ENCODE measurements at places on chromosomes 7 and 10.

DNA sequence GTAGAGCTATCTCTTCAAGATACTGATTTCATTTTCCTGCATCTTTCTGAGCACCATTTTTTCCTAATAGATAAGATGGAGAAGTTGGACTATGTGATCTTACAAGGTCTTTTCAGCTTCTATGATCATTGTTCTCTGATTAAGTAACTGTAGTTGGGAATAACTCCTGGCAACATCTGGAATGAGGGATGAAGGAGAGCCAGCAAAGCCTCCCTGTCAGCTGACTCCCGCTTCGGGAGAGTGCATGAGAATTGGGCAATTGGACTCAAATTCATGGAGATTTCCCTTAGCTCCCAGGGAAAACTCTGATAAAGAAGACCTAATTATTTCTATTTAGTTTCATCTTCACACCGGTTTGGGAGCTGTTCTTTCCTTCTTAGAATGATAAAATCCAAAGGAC is 146.1 kb downstream of the CCDC71L start:
- DNase-seq: no peak

GRCh38 chr7:73340514-73340913 is 12.6 kb downstream of the FKBP6 start:
- no peak for DNase-seq

DNA sequence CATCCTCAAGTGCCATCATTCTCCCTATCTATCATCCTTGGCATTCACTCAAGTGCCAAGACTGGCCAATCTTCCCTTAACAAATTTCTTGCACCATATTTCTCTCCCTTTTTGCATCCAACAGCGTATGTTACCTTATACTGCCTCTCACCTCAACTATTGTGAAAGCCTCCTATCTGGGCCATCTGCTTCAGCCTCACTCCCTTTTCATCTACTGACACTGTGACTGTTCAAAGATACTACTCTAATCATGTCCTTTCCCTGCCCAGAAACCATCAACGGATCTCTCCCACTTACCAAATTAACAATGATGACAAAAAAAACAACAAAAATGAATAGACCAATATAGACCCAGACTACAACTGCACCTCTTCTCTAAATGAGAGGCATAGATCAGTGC is 90.6 kb upstream of the NMT2 start:
- DNase-seq: no peak

DNA sequence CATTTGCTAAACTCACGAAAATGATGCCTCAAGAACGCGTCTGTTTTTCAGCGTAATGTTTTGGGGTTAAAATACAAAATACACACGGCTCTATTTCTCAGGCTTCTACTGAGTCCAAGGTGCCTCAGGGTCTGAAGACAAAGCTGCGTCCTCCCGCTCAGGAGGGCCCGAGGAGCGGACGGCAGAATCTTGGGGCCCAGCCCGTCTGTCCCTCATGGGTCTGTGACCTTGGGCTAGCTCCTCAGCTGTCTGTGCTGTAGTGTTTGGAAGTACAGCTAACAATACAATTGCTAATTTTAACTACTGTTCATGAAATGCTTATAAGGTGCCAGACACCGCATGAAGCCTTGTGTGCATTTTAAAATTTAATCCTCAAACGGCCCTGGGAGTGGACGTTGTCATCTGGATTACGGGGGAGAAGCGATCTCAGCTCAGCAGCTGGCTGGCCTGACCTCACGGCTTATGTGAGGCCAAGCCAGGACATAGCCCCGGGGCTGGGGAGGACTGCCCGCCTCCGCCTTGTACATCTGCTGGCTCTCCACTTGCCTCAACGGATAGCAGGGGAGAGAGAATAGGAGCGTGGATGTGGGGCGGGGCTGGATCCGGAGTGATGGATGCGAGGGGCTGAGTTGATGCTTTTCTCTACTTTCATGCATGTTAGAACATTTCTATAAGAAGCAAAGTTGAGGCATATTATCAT is 357.4 kb downstream of the GLRX3 start:
- no peak for DNase-seq

- no peak for DNase-seq
Observed at GRCh38 chr7:80379034-80379982, 132.6 kb downstream of the GNAT3 start.

- no peak for DNase-seq
Observed at GRCh38 chr7:5793361-5794072, 12.1 kb upstream of the RNF216 start.

- DNase-seq: no peak
Observed at GRCh38 chr7:2093843-2094220, 138.9 kb downstream of the MAD1L1 start.

GRCh38 chr7:150340024-150340749 is 1.2 kb downstream of the RARRES2 start:
- peak; percentile 86 for DNase-seq

DNA sequence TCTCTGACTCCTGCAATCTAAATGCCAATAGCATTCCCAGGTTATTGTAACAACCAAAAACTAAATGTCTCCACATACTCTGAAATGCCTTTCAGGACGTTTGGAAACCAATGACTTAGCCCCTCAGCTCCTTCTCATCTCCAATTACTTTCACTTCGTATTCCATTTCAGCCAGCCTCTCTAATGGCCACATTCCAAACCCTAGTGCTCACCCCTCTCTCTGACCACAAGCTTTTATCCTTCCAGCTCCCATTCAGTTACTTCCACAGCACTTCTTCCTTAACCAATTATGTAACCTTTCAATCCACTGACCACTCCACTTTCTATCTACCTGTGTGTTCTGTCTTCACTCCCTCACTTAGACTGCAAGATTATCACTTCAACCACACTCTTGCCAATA is 4.3 kb downstream of the NOC3L start:
- no peak for DNase-seq

- DNase-seq: peak; percentile 70
Observed at GRCh38 chr10:71774916-71775702, 1.8 kb upstream of the VSIR start.

GRCh38 chr10:126924915-126925300 is 19.7 kb downstream of the DOCK1 start:
- no peak for DNase-seq
